ENCODE measurements at places on chromosomes 16 and 17.

- DNase-seq = no peak
Measured at GRCh38 chr17:65290056-65290455, 152.9 kb downstream of the RGS9 start.

GRCh38 chr16:14292051-14292825 lies 221.1 kb downstream of the MRTFB start:
- no peak for DNase-seq

DNA sequence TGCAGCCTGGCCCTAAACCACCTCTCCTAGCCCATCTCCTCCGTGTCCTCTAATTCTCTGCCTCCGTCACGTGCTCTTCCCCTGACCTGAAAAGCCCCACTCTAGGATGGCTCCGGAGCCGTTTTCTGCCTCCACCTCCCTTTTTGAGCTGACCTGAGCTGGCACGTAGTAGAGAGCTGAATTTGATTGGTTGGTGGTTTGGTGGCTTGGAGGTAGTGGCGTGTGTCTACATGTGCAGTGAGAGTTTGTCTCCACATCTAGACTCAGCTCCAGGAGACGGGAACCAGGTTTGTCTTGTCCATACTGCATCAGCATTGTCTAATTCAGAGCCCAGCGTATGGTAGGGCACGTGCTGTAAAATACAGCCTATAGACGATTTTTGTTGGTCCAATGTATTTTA lies 3.0 kb downstream of the SBK1 start:
- DNase-seq = no peak

DNA sequence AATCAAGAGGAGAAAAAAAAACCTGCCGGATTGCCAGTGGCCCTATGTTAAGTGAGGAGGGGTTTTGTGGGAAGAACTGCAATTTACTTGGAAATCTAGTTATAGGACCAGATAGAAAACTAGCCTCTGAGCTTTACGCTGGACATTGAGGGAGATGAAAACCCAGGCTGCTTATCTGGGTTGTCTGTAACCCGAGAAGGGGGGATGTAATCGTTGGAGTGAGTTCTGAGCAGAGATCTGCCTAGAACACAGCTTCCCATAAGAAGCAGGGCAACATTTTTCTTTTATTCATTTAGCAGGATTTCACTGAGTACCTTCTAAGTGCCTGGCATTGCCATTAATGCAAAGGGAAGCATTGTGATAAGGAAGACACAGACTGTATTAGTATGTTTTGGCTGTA lies 70.6 kb downstream of the KATNIP start:
- DNase-seq = no peak

DNA sequence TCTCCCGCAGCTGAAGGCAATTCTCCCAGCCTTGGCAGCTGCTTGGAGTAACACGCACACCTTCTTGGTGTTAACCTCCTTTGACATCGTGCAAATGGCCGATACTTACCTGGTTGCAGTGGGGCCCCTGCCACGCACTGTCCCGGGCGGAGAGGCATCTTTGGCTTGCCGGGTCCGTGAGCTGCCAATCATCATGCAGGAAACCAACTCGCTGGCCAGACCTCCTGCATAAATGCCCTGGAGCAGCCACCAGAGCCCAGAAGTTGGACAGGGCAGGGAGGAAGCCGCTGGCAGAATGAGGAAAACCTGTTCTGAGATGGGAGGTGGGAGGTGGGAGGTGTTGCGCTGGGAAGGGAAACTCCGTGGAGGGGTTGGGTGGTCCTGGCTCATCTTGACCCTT lies 41.7 kb upstream of the CREBBP start:
- DNase-seq = no peak

DNA sequence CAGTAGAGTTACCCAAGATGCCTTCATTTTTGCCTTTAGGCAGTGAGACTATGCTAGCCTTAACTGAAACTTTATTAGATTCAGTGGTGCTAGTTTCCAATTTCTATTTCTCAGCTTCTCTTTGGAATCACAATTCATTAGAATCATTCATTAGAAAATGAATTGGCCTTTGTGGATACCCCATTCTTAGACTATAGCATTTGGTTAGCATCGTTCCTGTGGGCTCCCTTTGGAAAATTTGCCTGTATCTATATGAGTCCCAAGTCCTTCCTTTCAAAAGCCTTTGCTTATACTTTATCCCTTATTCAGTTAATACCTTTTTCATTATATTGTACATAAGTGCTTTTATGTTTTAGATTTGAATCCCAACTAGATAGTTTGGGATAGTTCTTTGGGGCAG lies 187.0 kb upstream of the TBX2 start:
- DNase-seq = no peak

- DNase-seq = no peak
Measured at GRCh38 chr17:63480826-63481487, 4.1 kb downstream of the ACE start.

DNA sequence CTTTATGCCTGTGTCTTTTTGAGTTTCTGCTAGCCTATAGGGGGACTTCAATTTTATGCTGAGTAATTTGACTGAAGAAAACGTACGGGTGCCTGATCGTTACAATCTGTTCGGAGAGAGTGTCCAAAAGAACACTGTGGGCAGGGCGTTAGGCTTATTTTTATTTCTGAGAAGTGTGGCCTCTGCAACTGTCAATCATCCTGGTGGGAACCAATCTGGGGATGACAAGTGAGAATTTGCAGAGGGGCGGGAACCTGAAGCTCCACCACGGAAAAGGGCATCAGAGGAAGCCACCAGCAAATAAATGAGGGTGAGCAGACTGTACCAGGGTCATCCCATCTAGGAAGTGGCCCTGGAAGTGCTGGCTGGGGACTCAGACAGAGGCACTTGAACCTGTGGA lies 12.0 kb upstream of the CDYL2 start:
- no peak for DNase-seq

GRCh38 chr16:70730944-70731343 lies 45.1 kb upstream of the MTSS2 start:
- DNase-seq = no peak

- no peak for DNase-seq
Measured at GRCh38 chr16:11156401-11156800, 99.6 kb downstream of the SOCS1 start.

DNA sequence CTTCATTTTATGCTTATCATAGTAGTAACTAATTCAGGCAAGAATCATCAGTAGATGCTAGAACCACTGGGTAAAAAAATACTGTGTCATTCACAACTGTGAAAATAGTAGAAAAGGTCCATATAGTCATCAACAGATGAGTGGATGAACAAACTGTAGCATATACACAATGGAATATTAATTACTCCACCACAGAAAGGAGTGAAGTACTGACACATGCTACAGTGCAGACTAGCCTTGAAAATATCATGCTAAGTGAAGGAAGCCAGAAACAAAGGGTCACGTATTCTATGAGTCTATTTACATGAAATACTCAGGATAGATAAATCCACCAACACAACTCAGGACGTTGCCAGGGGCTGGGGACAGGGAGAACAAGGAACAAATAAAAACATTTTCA lies 13.3 kb downstream of the USP22 start:
- no peak for DNase-seq

GRCh38 chr16:55036371-55036821 lies 105.7 kb downstream of the IRX5 start:
- DNase-seq = no peak

DNA sequence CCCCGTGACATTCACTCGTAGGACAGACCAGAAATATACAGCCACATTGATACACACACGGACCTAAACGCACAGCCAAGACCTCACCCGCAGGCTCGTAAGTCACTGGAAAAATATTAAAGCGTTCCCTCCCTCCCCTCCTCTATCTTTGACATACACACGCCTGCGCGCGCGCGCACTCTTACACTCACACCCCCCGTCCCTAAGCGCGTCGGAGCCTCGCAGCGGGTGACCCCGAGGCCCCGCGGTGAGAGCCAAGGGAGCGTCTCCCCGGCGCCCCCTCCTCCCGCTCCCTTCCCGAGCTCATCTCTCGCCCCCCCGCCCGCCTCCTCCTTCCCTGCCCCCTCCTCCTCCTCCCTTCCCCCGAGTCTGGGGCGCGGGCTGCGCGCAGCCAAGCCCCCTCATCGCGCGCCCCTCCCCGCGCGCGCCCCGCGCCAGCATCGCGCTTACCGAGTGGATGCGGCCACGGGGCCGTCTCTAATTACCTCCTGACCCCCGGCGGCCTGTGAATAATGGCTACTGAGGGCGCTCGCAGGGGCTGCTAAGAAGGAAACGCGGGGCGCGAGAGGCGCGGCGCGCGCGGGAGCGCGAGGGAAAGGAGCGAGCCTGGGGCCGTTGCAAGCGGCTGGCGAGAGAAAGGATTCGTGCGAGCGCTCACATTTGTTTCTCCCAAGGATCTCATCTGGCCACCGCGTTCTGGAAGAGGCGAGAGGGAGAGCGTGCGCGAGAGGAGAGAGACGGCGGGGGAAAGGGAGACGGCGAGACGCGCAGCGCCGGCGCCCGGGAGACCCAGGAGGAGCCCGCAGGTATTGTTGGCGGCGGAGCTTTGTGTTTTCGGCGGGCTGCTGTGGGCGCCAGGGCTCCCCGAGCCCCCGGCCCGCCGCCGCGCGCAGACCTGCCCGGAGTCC lies 42.4 kb downstream of the RAI1 start:
- DNase-seq = no peak

DNA sequence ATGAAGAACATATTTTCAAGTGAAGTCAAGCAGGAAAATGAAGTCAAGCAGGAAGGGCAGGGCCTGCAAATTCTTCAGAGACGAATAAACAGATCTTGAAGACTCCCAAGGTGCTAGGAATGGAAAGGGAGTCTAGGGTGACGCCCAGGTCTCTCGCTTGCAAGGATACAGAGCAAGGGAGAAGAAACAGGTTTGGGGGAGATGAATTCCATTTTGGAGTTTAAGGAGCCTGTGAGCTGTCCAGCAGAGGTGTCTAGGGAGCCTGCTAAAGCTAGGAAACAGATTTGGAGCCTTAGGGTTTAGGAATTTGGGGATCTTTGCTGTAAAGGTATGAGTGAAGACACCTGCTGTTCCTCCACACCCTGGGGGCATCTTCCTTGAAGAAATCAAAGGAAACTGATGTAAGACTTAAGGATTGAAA lies 2.0 kb upstream of the UNKL start:
- no peak for DNase-seq

DNA sequence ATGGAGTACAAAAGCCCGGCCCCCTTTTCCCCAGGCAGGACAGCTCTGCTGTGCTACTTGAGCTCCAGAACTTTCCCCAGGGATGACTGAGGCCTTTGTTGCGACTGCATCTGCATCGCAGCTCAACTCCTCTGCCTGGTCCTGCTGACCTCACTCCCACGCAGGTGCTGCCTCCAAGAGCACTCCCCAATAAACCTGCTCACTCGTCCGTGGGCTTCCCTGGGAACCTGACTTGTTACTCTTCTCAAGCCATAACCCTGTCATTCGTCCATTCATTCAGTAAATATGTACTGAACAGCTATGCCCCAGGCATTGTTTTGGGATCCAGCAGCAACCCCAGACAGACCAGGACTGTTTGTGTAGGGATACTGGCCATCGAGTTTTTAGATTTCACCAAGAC lies 11.6 kb upstream of the RMI2 start:
- DNase-seq = no peak

DNA sequence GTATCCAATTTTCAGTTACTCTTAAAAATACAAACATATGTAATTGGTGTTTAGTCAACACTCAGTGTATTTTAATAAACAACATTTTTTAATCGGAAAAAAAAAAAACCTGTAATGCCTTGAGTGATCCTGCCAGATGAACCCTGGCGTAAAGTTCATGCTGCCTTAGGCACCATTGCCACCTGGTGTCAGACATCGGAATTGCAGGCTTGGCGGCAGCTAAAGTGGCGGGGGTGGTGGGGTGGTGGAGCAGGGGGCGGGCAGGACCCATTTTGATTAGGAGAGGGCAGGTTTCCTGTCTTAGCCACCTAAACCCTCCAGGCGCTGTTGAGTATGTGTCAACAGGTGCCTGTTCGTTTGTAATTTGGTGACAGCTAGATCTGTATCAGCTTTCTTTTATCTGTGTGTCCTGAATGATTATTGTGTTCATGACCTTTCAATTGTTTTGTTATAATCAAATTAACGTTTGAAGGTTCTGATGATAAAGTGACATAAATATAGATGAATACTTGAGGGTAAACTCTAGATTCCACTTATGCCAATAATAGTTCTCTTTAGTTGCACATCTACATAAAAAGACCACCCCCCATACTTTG lies 588.7 kb downstream of the CDH13 start:
- peak; percentile 16 for DNase-seq

- no peak for DNase-seq
Measured at GRCh38 chr16:74107795-74108610, 188.6 kb upstream of the PSMD7 start.

- no peak for DNase-seq
Measured at GRCh38 chr17:82435103-82435502, 15.4 kb downstream of the CYBC1 start.

DNA sequence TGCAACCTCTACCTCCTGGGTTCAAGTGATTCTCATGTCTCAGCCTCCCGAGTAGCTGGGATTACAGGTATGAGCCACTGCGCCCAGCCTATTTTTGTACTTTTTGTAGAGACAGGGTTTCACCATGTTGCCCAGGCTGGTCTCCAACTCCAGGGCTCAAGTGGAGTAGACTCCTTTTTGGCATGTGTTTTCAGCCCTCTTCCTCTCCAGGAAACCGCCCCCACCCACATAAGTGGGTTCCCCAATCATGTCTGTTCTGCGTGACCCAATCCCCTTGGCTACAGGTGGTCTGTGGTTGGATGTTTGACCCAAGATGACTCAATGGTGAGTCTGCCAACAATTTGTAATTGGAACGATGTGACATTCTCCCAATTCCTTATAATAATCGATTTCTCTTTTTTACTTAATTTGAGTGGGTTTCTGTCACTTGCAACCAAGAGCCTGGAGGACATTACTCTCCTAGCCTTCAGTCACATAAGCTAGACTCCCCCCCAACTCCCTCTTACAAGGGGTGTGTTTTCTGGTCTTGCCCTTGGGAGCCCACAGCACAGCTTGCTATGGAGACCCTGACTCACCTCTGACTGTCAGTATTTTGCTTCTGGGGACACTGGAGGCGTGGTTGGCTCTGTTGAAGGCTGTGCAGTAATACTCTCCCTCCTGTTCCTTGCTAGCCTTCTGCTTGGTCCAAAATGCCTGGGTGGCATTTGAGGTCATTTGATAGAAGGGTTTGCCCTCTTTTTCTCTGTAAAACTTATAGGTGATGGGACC lies 34.9 kb downstream of the PECAM1 start:
- DNase-seq = no peak

- no peak for DNase-seq
Measured at GRCh38 chr17:56119191-56119590, 34.1 kb upstream of the ANKFN1 start.

DNA sequence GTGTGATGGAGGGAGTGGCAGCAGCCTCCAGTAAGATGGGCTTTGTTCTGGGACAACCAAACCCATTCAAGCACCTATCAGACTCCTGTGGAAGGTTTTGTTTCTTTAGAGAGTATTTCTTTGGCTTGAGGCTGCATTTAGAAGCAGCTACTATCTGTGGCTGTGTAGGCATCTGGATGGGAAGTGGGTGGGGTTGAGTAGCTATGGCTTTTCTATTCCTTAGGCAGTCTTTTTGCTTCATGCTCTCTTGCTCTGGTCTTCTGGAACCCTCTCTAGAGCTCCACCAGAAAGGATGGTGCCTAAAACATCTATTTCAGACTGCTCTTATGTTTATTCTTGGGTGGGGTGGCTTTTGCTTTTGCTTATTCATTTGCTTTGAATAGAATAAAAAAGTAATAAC lies 19.9 kb downstream of the TNRC6A start:
- no peak for DNase-seq

GRCh38 chr16:3282730-3283542 lies at the start of gene ZNF263:
Gene ZNF263, plus strand, starts transcription at chr16:3283491. Its CDS starts 328 bp downstream, at chr16:3283819.
- peak; percentile 93 for DNase-seq
